Activated CD4-positive, alpha-beta T cell treated with anti-CD3 and anti-CD28 coated beads for 4 hours (primary cell): ENCODE measurements at places on chromosomes 5 and 9.
A peak's percentile ranks its signal among the peaks of the same experiment; 100 is the strongest.

DNA sequence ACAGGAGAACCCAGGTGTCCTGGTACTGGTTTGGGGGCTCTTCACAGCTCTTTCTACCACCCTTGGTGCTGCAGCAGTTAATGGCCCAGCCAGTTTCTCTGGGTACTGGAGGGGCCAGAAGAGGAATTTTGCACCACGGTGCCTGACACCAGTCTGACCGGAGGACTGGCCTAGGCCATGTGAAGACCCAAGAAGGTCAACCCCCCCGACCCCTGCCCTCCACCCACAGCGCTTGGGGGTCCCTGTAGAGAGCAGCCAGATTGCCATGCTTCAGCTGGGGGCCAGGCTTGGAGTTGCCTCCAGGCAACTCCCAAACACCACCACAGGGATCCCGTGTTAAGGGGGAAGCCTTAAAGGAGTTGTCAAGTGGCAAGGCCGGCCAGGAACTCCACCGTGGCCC is 6.2 kb downstream of the ARSI start:
- no peak for DNase-seq

DNA sequence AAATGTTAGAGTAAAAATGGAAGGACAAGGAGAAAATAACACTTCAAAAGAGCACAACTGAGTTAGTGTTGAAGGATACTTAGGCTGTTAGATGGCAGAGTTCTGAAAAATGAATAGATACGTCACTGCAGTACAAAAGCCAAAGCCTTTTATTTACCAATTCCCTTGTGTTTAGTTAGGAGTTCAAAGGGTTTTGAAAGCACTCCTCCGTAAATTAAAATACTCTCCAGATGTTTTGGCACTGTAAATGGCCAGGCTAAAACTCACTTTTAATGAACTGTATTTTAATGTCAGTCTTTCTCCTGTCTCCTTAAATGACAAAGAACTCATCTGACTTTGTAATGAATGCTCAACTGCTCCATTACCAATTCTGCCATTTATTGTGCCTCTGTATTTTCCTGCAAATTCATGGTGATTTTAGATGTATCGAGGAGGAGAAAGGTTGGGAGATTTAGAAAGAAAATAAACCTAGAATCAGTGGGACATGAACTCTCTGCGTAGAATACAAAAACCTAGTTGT is 1727.2 kb downstream of the MAT2B start:
- no peak for DNase-seq

DNA sequence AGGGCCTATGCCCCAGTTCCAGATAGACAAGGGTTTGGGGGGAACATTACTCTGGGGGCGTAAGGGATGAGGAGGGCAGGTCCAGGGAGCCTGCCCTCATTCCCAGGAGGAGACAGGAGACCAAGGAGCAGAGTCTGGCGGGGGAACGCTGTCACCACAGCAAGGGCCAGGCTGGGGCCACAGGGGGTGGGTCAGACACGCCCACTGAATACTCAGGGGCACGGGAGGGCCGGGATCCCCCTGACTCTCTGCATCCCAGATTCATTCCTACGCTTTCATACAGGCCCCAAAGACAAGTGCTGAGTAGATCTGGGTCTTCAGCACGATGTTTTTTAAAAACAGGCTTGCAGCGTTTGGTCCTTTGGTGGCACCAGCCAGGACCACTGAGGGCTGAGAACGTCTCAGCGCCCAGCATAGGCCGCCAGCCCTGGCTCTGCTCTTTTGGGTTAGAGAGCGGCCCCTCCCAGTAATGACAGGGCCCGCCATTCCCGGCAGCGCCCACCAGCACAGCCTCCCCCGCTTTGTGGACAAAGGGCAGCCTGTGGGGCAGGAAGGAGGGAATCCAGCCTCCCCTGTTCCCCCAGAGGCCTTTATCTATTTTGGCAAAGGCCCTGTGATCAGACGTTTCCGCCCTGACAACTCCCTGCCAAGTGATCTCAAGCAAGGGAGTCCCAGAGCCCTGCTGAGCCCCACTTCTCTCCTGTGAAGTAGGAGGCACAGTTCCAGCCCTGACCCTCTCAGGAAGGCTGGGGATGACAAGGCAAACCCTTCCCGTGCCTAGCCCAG is 24.9 kb downstream of the NEK6 start:
- no peak for DNase-seq

- no peak for DNase-seq
These were observed 310.5 kb downstream of the NSG2 start for GRCh38 chr5:174355995-174356394.

GRCh38 chr9:85942913-85943709 is 2.2 kb downstream of the NAA35 start:
- no peak for DNase-seq

- no peak for DNase-seq
These were observed 167.5 kb downstream of the DAB2IP start for GRCh38 chr9:121818841-121819427.

- DNase-seq = no peak
These were observed 49.1 kb downstream of the BNC2 start for GRCh38 chr9:16821344-16821743.

DNA sequence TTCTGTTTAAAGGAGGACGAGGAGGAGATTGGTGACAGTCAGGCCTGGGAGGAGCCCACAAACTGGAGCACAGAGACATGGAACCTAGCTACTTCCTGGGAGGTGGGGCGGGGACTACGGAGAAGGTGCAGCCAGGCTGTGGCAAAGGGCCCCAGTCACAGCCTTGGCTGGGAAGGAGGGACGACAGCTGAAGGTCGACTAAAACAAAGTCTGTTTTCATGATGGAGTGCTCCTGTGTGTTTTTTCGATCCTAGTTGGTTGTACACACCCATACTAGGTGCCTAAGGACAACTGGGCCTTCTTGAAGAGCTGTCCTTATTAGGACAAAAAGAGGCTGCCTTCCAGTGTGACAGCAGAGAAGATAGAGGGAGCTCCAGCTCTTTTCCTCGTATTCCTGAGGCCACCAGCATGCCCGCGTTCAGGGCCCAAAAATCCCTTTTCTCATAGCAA is 2.9 kb downstream of the CCDC107 start:
- DNase-seq = no peak

DNA sequence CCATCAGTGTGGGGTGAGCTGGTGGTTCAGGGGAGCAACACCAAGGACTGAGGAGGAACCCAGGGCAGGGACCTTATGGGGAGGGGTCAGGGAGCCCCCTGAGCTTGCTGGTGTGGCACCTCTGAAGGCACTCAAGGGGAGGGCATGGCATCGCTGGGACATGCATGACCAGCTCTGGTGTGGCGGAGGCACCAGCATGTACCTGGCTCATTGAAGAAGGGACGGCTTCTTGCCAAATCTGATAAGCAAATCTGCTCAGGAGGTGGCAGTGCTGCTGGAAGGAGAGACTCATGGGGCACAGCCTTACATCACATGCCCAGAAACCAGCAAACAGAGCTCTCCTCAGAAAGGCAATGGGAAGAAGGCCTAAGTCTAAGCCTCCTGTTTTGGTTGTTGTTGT is 421.8 kb downstream of the SEMA5A start:
- DNase-seq = no peak

GRCh38 chr5:14062178-14062577 is 81.0 kb upstream of the TRIO start:
- DNase-seq = no peak

- DNase-seq = peak; percentile 75
These were observed 2.4 kb upstream of the IL7R start for GRCh38 chr5:35854248-35854647.

DNA sequence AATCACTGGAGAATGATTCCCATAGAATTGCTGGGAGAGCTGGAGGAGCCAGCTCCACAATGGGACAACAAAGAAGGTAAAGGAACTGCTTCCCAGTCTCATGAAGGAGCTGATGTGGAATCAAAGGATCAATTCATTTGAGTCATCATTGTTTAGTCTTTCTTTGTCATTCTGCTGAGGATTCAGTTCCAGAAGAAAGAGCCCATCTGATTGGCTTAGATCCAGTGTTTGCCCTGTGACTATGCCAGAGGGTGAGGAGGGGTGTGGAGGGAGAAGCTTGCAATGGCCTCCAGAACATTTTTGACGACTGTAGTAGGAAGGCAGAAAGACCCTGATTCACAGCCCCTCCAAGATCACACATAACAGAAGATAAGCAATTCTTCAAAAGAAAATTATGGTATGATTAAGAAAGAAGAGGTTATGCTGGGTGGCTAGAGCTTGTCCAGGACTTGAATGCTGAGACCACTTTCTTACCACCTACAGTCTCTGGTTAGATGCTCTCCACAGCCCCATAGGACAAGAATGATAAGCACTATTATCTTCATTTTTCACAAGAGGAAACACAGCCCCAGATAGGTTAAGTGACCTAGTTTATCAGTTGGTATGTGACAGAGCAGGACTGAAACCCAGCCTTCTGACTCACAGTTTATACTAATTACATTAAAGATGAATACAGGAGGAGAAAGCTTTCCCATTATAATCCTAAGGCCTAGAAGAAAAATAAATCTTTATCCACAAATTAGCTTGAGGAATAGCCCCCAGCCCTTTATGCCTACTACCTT is 363.1 kb downstream of the PRELID2 start:
- no peak for DNase-seq

GRCh38 chr5:119393746-119394145 is 37.9 kb downstream of the TNFAIP8 start:
- DNase-seq = no peak

DNA sequence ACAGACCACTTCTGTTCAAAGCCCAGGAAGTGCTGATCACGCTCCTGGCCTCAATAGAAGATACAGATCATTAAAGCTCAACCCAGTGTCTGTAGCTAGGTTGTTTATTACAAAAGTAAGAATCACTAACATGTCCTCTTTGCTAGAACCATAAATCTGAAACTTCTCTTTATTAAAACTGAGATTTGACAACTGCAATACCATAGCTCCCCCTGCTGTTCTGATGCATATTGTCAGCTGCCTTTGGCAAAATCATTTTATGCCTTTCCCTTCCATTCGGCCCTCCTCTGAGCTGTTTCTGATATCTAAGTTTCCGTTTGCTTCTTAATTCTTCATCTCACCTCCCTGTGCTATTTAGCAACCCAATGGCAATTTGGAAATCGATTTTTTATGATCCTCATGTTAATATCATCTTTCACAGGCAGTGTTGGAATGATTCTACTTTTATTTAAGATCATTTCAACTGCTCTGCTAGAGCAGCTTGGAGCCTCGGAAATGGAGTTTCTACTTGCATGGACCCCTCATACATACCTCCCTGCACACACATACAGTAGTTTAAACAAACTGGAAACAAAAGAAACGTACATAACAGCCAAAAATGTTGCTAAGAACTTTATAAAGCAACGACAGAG is 998.8 kb downstream of the MAT2B start:
- DNase-seq = no peak

- DNase-seq = no peak
These were observed 714.0 kb downstream of the SEMA5A start for GRCh38 chr5:8831854-8832253.

- no peak for DNase-seq
These were observed 209.2 kb downstream of the DIRAS2 start for GRCh38 chr9:90433398-90433941.
